Cardiac muscle cell (in vitro differentiated cells and primary cell): ENCODE measurements at places on chromosomes 1 and 21. TPM values are rescaled to one million over a fixed set of nuclear protein-coding genes. Genes with fewer than 3 reads are reported as not detected.

NPPA gene
- total RNA-seq = 57.5 and 331 TPM in 2 replicates

TDRD10 gene
- total RNA-seq = 0.51 and 0.53 TPM in 2 replicates

TRIM33 gene
- 28.8 and 40.8 TPM in 2 replicates for total RNA-seq

CDC73 gene
- 17.7 and 25.6 TPM in 2 replicates for total RNA-seq

- H3K27me3 ChIP-seq = no peaks in the 10 kb centered on the region
- no peak overlapping the region for H3K27ac ChIP-seq
- no peaks in the 10 kb centered on the region for H3K4me1 ChIP-seq
- H3K4me3 ChIP-seq = no peak overlapping the region
- H3K36me3 ChIP-seq = no peaks in the 10 kb centered on the region
Measured at GRCh38 chr1:84259989-84260388, 41.5 kb upstream of the SAMD13 start.

GRCh38 chr1:74160046-74160445 is 37.9 kb downstream of the LRRIQ3 start:
- no peak overlapping the region for H3K27ac ChIP-seq
- no peaks in the 10 kb centered on the region for H3K4me1 ChIP-seq
- H3K36me3 ChIP-seq = no peaks in the 10 kb centered on the region
- no peak for DNase-seq
- H3K27me3 ChIP-seq = no peaks in the 10 kb centered on the region

DNA sequence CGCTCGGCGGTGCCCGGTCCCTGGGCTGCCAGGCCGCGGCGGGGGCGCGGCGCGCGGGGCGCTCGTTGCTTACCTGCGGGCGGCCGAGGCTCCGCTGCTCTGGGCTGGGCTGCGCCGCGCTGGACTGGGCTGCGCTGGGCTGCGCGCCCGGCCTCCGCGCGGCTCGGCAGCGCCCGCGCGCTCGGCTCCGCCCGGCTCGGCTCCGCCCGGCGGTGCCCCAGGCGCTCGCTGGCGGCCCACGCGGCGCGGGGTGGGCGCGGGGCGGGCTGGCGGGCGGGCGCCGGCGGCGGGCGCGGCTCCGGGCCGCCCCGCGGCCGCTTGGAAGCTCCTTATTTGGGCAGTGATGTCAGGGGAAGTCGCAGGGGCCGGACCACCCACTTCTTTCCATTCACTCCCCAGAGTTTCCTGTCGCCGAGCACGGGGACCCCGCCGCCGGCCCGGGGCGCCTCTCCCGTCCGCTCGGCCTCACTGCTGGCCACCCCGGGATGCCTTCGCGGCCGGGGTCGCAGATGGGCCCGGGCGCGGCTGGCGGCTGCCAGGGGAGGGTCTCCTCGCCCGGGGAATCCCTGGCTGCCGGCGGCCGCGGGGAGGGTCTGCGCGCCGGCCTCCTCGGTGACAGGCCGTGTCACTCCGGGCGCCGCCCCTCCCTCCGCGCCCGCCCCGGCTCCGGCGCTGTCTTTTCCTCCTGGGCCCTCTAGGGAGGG is 177.7 kb upstream of the EDN2 start:
- H3K27me3 ChIP-seq = peaks cover 33% of the 10 kb centered on the region
- peak; percentile 79 for DNase-seq
- peak overlapping the region; percentile 94 for H3K4me3 ChIP-seq

DNA sequence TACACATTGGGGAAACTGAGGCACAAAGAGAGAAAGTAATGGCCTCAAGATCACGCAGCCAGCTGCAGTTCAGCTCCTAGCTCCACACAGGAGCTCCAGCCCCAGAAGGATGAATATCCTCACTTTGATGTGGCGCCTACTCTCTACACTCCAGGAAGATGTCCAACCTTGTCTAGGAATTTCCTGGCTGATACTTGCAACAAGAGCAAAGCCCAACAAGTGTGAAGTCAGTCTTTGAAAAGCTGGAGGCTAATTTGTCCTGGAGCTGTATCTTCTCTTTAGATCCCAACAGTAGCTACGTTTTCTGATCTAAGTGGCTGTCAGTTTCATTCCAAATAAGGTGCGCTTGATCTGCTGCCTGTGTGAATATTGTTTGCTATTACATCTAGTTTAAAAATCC is 344.9 kb downstream of the PTPRU start:
- H3K27me3 ChIP-seq = no peaks in the 10 kb centered on the region
- no peaks in the 10 kb centered on the region for H3K4me1 ChIP-seq
- no peak overlapping the region for H3K4me3 ChIP-seq
- no peak for DNase-seq
- no peak overlapping the region for H3K27ac ChIP-seq

DNA sequence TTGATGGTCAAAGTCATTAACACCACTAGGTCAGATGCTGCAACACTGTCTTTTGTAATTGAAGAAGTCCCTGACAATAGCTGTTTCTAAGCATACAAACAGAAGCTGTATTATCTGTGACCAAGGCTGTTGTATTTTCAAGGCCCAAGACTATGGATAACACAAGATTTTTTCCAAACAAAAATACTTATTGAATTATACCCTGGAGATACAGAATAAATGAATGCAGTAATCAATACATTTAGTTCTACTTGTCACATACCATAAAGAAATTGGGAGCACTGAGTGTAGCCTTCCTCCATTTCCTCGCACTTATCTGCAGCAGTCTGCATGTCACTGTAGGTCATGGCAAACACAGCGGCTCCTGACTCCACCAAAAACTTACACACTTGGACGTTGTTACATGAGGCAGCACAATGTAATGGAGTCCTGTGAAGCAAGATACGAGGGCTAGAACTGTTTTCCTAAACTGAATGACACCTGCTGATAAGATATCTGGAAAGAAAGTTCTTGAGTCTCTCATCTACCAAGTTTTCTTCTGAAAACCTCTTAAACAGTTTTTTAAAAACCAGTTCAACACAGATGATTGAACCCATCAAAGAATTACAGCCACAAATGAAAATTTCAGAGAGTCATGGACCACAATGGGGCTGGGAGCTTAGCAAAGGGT is 56.9 kb downstream of the TP53BP2 start:
- H3K4me1 ChIP-seq = peaks cover 29% of the 10 kb centered on the region
- H3K36me3 ChIP-seq = peaks cover 23% of the 10 kb centered on the region
- no peak for DNase-seq
- peak overlapping the region; percentile 78 for H3K27ac ChIP-seq
- H3K27me3 ChIP-seq = no peaks in the 10 kb centered on the region

DNA sequence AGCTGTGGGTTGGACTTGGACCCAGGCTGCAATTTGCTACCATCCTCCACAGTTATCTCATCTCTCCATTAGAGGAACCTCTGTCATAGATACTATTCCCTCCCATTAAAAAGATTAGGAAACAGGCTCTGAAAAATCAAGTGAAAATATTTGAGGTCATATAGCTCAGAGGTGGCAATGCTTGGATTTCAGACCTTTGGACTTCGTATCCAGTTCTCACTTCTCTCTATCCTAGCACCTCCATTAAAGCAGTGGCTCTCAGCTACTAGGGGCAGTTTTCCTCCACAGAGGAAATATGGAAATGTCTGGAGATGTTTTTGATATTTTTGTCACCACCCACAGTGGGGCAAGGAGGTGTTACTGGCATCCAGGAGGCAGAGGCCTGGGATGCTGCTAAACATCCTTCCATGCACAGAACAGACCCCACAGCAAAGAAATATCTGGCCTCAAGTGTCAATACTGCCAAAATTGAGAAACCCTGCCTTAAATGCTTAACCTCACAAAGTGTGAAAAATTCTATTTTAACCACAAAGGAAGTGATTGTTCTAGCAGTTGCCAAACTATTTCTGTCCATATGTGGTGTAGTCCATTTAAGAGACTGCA is 54.1 kb downstream of the C8A start:
- DNase-seq = peak; percentile 86
- no peak overlapping the region for H3K4me3 ChIP-seq
- H3K36me3 ChIP-seq = no peaks in the 10 kb centered on the region
- H3K27ac ChIP-seq = no peak overlapping the region
- peaks cover 11% of the 10 kb centered on the region for H3K4me1 ChIP-seq

DNA sequence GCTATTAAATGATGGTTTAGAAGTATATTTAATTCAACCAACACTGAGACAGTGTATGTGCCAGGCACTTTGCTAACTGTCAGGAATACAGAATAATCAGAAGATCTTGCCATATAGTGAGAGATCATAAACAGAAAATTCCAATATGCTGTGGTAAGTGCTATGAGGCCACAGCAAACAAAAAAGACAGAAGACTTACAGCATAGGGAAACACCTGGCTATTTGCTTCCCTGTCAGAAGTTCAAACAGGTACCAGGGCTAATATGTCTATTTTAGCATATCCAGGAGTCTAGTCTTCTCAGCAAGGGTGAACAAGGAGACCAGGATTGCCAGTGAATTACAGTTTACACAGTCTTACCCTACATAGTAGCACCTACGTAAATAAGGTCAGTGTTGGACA is 30.4 kb downstream of the TRIT1 start:
- no peaks in the 10 kb centered on the region for H3K27me3 ChIP-seq
- peaks cover 30% of the 10 kb centered on the region for H3K36me3 ChIP-seq
- H3K4me1 ChIP-seq = no peaks in the 10 kb centered on the region
- DNase-seq = no peak
- H3K27ac ChIP-seq = no peak overlapping the region
- no peak overlapping the region for H3K4me3 ChIP-seq

- no peaks in the 10 kb centered on the region for H3K27me3 ChIP-seq
- peak; percentile 45 for DNase-seq
- peaks cover 3% of the 10 kb centered on the region for H3K4me1 ChIP-seq
- no peak overlapping the region for H3K27ac ChIP-seq
- no peak overlapping the region for H3K4me3 ChIP-seq
Measured at GRCh38 chr1:212247179-212247721, 38.0 kb upstream of the PPP2R5A start.

DNA sequence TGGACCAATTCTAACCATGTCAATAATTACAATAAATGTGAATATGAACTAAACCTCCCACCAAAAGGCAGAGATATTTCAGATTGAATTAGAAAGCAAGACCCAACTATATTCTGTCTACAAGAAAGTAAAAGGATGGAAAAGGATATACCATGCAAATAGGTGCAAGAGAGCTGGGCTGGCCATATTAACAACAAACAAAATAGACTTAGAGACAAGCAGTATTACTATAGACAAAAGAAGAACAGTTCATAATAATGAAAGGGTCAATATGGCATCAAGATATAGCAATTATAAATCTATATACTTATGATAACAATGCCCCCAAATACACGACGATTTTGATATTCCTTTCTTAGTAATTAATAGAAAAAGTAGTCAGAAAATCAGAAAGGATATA is 67.3 kb upstream of the IFFO2 start:
- H3K4me3 ChIP-seq = no peak overlapping the region
- no peaks in the 10 kb centered on the region for H3K4me1 ChIP-seq
- DNase-seq = no peak

GRCh38 chr1:36322786-36323635 is 434 bp downstream of the EVA1B start:
- H3K4me3 ChIP-seq = peak overlapping the region; percentile 37
- H3K4me1 ChIP-seq = peaks cover 31% of the 10 kb centered on the region
- no peak overlapping the region for H3K27ac ChIP-seq
- no peaks in the 10 kb centered on the region for H3K27me3 ChIP-seq
- H3K36me3 ChIP-seq = no peaks in the 10 kb centered on the region

DNA sequence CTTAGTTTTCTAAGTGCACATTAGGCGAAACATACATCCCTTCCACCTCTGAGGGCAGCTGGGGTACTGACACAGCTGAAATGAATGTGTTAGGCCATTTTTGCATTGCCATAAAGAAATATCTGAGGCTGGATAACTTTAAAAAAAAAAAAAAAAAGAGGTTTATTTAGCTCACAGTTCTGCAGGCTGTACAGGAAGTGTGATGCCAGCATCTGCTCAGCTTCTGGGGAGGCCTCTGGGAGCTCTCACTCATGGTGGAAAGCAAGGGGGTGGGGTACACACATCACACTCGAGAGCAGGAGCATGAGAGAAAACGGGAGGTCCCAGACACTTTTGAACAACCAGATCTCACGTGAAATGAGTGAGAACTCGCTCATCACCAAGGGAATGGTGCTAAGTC is 158.1 kb downstream of the PSMG1 start:
- peaks cover 29% of the 10 kb centered on the region for H3K4me1 ChIP-seq
- no peaks in the 10 kb centered on the region for H3K36me3 ChIP-seq
- no peak for DNase-seq
- H3K27ac ChIP-seq = no peak overlapping the region
- H3K4me3 ChIP-seq = no peak overlapping the region

- H3K27ac ChIP-seq = no peak overlapping the region
- no peaks in the 10 kb centered on the region for H3K36me3 ChIP-seq
- no peaks in the 10 kb centered on the region for H3K27me3 ChIP-seq
- H3K4me3 ChIP-seq = no peak overlapping the region
- DNase-seq = peak; percentile 38
Measured at GRCh38 chr1:160625725-160626498, 20.9 kb downstream of the SLAMF1 start.

GRCh38 chr1:85544689-85545215 is 35.8 kb upstream of the CCN1 start:
- H3K27me3 ChIP-seq = no peaks in the 10 kb centered on the region
- DNase-seq = peak; percentile 28
- H3K4me1 ChIP-seq = peaks cover 40% of the 10 kb centered on the region
- H3K4me3 ChIP-seq = no peak overlapping the region

DNA sequence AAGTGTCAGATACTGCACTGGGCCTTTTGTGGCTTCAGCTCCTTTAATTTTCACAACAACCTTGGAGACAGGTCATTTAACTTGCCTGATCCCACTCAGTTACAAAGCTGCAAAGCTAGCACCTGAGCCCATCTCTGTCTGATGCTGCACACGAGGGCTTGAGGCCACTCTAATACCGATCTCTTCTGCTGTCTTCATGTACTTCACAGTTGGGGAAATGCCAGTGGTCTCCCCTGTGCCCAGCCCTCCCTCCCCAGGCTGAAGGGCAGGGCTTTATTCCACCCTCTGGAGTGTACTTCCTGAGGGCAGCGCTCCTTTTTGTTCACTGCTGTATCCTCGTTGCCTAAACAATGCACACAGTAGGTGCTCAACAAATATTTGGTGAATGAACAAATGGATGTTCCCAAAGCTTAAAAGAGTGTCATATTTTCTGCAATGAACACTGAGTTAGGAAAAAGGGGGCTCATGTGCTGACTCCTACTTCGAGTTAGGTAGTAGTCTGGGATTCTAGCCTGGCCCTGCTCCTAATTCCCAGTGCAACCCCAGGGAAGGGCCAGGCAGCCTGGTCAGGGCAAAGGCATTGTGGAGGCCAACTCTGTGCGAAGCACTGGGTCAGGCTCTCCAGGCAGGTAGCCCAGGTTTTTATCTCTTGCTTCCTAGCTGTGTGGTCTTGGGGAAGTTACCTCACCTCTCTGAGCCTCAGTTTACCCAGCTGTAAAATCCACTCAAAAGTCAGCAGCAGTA is 1.1 kb downstream of the TMCO4 start:
- no peak overlapping the region for H3K4me3 ChIP-seq
- H3K27me3 ChIP-seq = peaks cover 47% of the 10 kb centered on the region
- DNase-seq = no peak
- no peaks in the 10 kb centered on the region for H3K4me1 ChIP-seq
- H3K27ac ChIP-seq = no peak overlapping the region

DNA sequence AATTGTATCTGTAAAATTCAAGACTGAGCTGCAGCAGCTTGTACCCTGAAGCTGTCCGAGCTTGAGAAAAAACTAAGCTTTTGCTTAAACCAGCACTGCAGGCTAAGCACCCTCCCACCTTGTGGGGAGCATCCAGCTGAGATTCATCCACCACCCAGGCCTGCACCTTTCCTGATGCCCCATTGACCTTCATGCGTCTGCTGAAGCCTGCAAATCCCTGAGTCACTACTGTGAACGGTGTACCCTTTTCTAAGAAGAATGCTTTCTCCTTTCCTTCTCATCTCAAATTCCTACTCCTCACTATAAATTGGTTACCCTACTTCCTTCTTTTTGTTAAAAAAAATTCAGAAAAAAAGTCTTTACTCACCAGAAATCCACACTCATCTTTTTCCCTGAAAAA is 90.9 kb upstream of the RGS18 start:
- no peaks in the 10 kb centered on the region for H3K27me3 ChIP-seq
- H3K4me1 ChIP-seq = no peaks in the 10 kb centered on the region
- no peak overlapping the region for H3K27ac ChIP-seq
- DNase-seq = no peak
- H3K36me3 ChIP-seq = no peaks in the 10 kb centered on the region
